T-cell (primary cell): ENCODE measurements at places on chromosomes 5 and 9.

DNA sequence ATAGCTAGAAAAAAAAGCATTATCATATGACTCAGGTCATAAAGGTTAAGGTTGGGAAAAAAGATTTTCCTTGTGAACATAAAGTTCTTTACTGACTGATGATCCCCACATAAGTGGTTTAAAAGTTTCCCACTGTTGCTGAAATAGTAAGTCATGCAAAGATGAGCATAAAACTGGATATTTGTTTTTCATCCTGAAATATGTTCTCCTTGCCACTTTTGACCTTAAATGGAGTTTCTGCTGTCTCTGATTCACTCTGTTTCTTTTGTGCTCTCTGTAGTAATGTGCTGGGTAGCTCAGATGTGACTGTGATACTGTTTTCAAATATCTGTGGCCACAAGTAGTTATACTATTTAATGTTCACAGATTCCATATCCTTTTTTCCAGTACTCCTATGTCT, 162.5 kb upstream of the GAS1 start:
- DNase-seq, result no peak

GRCh38 chr5:96427824-96428223, 5.2 kb downstream of the PCSK1 start:
- no peak for DNase-seq

DNA sequence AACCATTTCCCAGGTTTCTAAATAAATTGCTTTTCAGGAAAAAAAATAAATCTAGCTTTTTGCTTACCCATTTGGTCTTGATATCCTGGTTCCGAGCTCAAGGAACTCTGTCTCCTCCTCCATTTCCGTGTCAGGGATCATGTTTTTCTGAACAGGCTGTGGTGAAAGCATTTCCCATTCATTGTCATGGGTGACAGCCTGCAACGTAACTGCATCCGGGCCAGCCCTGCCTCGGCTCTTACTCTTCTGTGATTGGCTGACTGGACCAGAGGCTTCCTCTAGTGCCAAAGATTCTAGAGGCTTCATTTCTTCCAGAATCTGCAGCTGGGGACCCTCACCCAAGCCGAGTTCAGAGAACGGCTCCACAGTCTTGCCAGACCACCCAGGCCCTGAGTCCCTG, 61.0 kb upstream of the PCA3 start:
- DNase-seq, result no peak

- DNase-seq, result no peak
These were observed 118.2 kb downstream of the SSBP2 start for GRCh38 chr5:81632679-81633078.

GRCh38 chr5:168972731-168973130, 328.2 kb downstream of the SLIT3 start:
- no peak for DNase-seq

GRCh38 chr5:17157916-17158529, 59.4 kb upstream of the BASP1 start:
- DNase-seq, result no peak

DNA sequence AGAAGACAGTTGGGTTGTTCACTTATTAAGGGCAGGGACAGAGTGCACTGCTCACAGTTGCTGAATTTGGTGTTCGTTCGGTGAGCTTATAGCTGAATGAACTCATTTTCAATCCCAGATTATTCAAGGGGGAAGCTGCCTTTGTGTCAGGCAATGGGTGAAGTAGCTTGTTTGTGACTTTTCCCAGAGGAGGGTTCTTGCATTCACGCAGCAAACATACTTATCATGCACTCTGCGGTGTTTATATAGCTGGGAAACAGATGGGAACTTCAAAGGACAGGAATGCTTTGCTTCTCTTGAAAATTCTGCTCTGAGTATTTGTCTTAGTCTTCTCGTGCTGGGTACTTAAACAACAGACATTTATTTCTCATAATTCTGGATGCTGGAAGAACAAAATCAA, 64.7 kb upstream of the ABCA1 start:
- DNase-seq, result no peak

DNA sequence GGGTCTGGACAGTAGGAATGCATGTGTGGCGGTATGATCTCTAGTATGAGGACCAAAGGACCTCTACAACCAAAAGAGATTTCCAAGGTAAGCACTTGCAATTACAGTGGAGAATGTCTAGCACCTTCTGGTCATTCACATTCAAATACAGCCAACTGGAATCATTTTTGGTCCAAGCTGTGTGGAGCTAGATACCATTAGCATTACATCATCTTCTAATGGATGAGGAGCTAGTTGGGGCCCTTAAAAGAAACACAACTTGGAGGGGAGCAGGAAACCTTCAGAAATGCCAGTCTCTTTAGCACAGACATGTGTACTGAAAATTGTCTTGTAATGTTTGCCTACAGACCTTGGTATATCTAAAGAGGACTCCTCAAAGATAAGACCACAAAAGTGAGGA, 244.7 kb downstream of the BNC2 start:
- no peak for DNase-seq

DNA sequence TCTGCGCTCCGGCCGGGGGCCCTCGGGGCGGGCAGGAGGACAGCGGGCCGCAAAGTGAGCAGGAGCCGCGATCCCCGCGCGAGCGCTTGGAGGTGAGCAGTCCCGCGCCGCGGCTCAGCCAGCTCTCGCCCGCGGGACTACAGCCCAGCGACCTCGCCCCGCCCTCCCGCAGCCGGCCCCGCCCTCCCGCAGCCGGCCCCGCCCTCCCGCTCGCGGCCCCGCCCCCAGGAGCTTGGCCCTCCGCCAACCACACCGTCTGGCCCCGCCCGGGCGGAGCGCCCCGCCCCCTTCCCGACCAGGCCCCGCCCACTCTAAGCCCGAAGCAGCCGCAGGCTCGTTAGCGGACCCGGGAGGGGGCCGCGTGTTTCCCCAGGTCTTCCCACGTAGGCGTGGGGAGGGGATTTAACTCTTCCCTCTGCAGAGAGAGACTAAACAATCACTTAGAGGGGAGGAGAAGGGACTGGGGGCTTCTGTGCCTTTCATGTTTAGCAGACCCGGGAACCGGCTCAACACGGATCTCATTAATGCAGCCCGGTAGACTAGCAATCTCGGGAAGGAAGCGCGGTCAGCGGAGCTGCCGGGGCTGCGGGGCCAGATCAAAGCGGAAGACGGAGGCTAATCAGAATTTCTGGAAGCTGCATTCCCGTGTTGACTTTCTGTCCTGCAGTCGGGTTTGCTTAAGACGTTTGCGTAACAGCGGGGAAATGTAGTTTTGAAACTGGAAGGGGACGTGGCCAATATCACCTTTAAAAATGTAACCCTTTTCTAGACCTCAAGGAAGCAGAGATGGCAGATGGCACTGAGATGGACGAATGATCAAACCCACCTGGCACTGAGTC, at the start of gene MYO10:
MYO10 (minus strand) TSS at position 139 of the 839 bp plus-strand sequence. CDS start 480 bp downstream, outside the sequence.
- peak; percentile 12 for DNase-seq

GRCh38 chr5:169121630-169122420, 179.1 kb downstream of the SLIT3 start:
- no peak for DNase-seq

GRCh38 chr5:76714751-76715485, 1.0 kb upstream of the F2R start:
- peak; percentile 10 for DNase-seq

DNA sequence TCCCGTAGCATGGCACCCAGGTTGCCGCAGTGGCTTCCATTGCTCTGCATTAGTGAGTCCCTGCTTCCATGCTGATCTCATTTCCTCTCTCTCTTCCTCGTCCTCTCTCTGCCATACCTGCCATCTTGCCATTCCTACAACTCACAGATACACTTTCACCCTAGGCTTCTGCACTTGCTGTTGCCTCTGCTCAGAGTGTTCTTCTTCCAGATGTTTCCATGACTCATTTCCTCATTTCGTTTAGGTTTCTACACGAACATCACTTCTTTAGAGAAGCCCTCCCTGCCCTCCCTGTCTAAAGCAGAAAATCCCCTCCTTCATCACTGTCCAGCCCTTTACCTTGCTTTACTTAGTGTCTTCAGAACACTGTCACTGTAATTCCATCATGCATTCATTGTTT, 115.2 kb upstream of the WWC1 start:
- DNase-seq, result no peak

DNA sequence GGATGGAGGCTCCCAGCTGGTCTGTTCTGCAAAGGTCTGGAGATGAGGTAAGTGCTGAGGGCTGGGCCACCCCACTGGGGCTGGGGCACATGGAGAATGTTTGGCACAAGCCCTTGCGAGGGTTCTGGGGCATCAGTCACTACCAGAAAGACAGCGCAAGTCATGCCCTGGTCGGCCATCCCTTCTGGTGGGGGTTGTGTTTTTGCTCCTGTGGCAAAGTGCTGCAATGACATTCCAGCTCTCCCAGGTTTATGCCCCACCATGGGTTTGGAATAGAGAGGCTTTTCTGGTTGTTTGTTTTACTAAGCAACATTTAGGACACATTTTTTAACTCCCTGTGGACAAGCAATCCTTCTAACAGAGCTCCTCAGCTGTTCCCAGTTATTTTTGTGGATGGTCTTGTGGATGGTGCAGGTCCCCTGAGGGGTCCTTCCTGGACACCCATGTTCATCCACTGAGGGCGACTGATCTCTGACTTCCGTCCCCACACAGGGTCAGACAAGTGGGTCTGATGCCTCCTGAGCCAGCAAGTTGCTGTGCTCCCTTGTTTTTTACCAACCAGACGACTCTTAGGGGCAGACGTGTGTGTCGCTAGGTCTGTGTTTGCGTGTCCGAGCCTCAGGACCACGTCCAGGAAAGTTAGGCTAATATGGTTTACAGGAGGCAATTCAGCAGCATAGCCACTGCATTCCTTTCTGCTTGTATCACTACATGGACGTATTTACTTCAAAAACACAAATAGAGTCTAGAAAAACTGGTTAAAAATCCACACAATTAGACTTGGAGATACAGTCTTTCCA, 64.9 kb upstream of the ECM2 start:
- no peak for DNase-seq

DNA sequence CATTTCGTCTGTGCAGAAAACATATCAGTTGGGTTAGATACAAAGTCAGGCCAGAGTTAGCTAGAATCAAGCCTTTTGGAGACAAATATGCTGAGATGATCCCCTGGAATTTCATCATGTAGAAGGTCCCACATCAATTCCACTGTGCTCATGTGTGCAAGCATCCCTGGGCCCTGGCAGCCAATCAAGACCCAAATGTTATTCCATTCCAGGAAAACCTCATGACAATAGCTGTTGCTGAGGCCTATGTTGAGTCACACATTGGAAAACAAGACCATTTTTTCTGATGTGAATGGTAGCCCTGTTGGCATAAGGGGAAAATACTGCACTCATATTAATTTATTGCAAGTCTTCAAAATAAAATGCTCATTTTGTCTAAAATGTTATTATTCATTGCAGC, 11.5 kb downstream of the SPOCK1 start:
- DNase-seq, result no peak

- no peak for DNase-seq
These were observed 140.5 kb downstream of the MUSK start for GRCh38 chr9:110809038-110809595.

DNA sequence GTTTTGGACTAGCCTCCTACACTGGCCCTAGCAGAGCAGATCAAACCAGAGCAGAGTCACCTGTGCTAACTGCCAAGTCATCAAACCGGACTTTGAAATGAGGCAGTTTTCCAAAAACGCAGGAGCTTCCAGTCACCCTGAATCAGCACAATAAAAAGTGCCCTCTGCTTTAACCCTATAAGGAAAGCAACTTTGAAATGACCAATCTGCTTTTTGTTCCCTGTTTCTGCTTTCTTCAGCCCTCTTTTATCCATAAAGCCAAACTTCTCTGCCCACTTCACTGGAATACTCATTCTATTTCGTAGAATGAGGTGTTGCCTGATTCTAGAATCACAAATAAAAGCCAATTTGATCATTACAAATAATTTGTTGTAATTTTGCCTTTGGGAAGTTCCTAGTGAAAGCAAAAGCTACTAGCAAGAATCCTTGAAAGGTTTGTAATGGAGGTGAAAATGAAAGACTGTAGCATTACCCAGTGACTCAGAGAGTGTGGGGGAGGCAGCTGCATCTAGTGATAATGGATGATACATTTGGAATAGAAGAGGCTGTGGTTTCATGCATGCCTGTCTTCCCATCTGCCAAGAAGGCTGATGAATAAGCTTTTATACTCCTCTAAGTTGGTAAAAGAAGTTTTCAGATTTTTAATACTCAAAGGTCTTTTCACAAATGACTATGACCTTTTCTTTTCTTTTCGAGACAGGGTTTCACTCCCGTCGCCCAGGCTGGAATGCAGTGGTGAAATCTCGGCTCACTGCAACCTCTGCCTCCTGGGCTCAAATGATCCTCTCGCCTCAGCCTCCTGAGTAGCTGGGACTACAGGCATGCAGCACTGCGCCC, 14.9 kb downstream of the SPAAR start:
- no peak for DNase-seq
